WTC11 (cell line): ENCODE measurements at places on chromosomes 2 and 18.

DNA sequence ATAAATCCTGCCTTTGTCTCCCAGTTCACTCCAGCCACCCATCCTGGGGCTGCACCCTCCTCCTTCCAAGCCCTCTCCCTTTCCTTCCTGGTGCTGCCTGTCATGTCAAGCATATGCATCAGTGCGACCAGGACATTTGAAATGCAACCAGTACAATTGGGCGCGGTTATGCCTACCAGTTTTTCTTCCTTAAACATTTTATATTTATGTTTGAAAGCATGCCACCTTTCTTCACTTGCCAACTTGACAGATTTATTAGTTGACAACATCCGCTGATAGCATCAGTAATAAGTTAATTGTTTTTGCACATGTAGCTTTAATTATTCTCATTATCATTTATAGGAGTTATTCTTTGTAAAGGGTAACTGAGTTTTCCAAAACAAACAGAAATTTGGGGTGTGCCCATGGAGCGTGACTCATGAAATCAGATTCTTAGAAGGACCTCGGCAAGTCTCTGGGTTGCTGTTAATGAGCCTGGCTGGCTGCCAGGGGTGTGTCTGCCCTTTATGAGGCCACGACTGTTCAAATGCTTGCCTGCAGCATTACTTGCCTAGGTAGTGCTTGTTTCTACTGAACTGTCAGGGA, 32.8 kb upstream of the IL1B start:
- DNase-seq, result no peak

- DNase-seq, result no peak
These were observed 34.1 kb upstream of the MAT2A start for GRCh38 chr2:85504778-85505261.

DNA sequence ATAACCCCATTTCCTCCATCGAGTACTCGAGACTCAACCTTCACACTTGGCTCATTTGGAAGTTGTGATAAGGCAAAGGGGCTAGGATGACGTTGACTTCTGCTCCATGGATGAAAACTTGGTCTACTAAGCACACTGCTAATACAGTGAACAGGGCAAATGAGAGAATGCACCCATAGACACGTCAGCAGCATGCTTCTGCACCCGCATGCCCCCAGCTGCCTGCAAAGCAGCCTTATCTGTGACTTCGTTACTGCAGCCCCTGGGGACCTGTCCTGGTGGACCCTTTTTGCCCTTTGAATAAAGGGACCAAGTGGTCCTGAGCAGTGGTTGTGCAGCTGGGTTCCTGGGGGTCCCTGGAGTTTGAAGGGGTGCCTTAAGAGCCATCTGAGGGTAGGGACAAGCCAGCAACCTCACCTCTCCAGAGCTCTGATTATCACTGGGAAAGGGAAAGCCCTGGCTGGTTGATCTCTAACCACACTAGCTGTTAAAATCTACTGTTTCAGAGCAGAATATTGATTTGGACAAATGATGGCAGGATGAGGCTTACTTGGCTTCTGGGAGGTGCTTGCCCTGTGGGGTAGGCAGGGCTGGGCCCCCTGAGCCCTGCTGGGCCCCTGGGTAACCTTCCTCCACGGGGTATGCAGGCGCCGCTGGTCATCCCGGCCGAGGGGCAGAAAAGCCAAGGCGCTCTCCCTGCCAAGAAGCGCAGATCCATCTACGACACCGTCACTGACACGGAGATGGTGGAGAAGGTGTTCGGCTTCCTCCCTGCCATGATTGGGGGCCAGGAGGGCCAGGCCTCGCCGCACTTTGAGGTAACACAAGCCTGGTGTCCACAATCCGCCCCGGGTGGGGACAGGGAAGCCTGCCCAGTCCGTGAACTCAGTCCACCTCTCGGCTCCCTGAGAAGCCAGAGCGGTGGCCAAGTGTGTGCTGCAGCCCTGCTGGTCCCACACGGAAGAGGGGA, 37.6 kb upstream of the GPR17 start:
- DNase-seq, result no peak

DNA sequence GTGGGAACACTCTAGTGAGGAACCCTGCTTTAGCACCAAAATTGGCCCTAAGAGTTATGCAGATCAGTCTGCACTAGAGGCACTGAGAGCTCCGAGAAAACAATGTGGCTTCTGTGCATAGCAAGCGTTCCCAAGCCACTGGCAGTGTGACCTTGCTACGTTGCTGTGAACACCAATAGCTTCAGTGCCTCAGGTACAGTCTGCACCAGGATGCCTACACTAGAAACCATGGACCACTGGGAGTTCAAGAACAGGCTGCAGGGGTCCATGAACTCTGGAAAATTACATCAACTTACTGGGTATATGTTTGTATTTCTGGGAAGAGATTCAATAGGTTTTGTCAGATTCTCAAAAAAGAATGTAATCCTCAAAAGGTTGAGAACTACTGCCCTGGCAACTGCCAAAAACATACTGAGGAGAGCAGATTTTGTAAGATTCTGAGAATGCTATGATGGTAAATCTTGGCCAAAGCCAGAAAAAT, 18.3 kb upstream of the SP3 start:
- DNase-seq, result no peak

DNA sequence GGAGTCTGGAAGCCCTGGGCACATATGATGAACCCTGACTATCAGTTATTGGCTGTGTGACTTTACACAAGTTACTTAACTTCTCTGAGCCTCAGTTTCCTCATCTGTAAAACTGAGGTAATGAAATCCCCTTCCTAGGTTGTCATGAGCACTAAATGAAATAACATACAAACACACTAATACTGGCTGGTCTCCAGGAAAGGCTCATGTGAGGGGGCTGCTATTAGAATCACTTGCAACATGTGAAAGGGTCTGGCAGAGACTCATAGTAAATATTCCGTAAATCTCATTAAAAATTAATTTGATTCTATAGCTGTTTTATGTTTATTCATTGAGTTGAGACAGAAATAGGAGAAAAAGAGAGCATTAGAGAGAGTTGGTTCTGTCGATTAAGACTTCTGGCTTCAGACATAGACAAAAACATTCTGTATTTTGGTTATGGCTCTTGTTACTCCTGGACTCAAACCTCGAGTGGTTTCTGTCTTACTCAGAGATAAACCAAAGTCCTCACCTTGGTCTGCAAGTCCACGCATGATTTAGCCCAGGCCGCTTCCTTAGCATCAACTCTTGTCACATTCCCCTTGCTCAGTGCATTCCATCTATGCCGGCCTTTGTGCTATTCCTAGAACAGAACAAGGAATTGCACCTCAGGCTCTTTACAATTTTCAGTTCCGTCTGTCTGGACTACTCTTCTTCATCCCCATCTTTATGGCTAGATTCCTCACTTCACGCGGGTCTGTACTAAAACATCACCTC, 139.1 kb downstream of the NXPH2 start:
- no peak for DNase-seq

DNA sequence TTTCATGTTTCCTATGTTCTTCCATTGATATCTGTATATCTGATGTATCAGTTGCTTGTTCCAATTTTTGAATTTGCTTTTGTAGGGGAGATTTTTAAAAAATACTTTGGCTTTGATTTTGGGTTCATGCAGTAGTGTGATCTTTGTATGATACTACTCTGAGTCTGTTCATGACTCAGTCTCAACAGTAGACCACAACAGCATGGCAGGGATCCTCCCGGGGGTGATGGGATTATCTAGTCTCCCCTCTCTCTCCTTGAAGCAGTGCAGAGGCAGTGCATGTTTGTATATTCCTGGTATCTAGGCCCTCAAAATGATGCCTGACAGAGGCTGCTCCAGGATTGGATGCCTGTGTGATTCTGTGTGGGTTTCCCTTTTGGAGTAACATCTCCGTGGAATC, 55.3 kb downstream of the G6PC2 start:
- no peak for DNase-seq

- DNase-seq, result no peak
These were observed 99.7 kb downstream of the INHBB start for GRCh38 chr2:120445449-120446143.

- DNase-seq, result no peak
These were observed 76.6 kb downstream of the RDH14 start for GRCh38 chr2:18483896-18484295.

GRCh38 chr2:113056521-113056920, 2.5 kb upstream of the IL36RN start:
- DNase-seq, result no peak
